Thymus (tissue), 14 donors: ENCODE measurements at places on chromosomes 2 and 18. TPM values are rescaled to one million over a fixed set of nuclear protein-coding genes. Genes with fewer than 3 reads are reported as not detected.

- no peak overlapping the region for H3K4me3 ChIP-seq
- DNase-seq, result no peak
- no peak overlapping the region for H3K27ac ChIP-seq
- no peaks in the 10 kb centered on the region for H3K27me3 ChIP-seq
- H3K4me1 ChIP-seq, result no peaks in the 10 kb centered on the region
Measured at GRCh38 chr2:152055366-152056108, 43.3 kb downstream of the CACNB4 start.

DNA sequence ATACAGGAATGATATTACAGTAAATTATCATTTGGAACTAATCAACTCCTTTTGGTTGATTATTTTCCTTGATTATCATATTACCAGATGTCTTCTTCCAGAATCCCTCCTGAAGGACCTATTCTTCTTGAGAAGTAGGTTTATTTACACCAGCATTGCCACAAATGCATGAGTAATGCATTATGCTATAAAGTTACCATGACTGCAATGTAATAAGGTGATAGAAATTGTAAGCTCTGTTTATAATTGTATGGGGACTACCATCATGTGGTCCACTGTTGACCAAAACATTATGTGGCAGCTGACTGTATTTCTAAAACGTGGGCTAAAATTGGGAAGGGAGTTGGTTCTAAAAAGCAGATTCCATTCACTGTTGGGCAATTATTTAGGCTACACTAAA, 602.2 kb downstream of the NYAP2 start:
- DNase-seq, result no peak
- H3K4me1 ChIP-seq, result no peaks in the 10 kb centered on the region

The UGT1A7 gene
- 0.11 TPM for polyA plus RNA-seq

The C2orf66 gene
- polyA plus RNA-seq, result 0.41 TPM

DNA sequence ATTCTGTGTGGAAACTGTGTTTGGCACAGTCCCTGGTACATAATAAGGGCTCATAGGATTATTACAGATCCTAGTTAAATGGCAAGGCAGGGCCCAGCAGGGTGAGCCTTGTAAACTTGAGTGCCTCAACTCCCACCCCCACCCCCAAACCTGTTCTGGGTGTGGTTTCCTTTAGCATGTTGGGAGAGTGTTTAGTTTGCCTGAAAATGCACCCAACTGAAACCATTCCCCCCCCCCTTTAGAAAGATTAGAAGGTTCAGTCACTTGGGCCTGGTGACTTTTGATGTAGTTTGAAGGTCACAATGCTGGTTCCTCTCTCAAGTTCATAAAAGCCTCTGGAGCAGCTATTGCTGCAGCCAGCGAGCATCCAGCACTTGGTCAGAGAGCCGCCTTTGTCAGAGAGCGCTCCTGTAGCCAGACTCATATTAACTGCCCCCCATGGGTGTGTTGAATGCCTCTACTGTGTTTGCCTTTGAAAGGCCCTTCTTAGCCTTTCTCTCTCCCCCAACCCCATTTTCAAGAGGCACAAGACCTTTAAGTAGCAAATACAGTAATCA, 113.7 kb downstream of the SPTBN1 start:
- H3K36me3 ChIP-seq, result no peaks in the 10 kb centered on the region
- H3K27ac ChIP-seq, result peak overlapping the region; percentile 91
- DNase-seq, result no peak
- H3K27me3 ChIP-seq, result no peaks in the 10 kb centered on the region

DNA sequence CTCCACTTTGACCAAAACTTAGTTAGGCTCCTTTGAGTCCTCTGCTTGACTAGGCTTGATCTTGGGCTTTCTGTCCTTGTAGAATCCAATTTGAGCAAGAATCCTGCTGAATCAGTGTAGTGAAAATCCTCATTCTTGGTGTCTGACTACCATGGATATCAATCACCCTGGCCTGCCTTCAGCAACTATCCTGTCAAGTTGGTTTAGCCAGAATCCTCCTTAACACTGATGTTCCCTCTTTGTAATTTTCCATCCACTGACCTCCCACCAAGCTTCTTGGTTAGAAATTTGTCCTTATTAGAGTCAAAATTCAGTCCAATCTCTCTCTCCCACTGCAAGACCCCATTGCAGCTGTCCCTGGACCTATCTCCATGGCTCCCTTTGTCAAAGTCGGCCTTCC, 494 bp upstream of the RBM45 start:
- H3K27me3 ChIP-seq, result no peaks in the 10 kb centered on the region
- peaks cover 3% of the 10 kb centered on the region for H3K36me3 ChIP-seq
- peaks cover 2% of the 10 kb centered on the region for H3K4me1 ChIP-seq

- H3K36me3 ChIP-seq, result no peaks in the 10 kb centered on the region
- peaks cover 6% of the 10 kb centered on the region for H3K4me1 ChIP-seq
- H3K27ac ChIP-seq, result peak overlapping the region; percentile 5
- H3K27me3 ChIP-seq, result no peaks in the 10 kb centered on the region
Measured at GRCh38 chr2:25524507-25524906, 148.9 kb downstream of the DTNB start.

The REEP1 gene
- 1.3 TPM for polyA plus RNA-seq

DNA sequence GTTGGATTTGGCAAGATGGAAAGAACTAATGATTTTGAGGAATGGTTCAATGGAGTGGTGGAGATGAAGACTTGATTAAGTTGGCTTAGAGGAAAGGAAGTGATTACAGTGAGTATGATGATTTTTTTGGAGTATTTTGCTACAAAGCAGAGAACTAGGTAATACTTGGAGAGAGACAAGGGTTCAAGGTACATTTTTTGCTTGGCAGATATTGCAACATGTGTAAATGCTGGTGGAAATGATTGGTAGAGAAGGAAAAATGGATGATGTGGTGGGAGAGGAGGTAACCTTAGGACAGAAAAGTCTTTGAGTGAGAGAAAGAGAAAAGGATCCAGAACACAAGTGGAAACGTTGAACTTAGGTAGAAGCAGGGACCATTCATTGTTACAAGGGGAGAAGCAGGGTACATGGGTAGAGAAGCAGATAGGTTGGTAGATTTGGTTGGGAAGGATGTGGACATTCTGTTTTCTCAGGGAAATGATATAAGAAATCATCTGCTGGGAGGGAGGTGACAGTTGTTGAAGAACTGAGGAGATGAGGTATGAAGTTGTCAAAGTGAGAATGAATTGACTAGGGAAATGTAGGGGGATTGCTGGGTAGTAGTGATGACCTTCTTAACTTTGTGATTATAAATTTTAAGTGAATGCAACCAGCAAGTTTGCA, 6.5 kb downstream of the EHBP1 start:
- H3K27ac ChIP-seq, result no peak overlapping the region
- DNase-seq, result no peak
- no peaks in the 10 kb centered on the region for H3K4me1 ChIP-seq
- no peaks in the 10 kb centered on the region for H3K27me3 ChIP-seq

DNA sequence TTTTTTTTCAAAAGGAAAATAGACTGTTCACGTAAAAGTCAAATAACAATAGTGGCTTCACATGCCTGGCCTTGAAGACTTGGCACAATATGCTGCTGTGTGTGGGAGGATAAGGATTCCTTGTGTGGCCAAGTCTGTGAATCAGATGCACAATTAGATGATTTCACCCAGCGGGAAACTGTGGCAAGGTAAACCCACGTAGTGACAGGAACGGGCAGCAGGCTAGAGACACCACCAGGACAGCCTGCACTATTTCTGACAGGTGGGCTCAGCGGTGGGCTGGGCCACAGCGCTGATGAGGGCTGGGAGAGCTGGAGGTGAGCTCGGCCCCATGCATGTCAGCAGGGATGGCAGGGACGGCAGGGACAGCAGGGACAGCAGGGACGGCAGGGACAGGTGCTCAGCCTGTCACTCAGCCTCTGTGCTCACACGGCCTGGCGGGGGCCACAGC, 21.6 kb downstream of the SNORC start:
- DNase-seq, result no peak
- peaks cover 7% of the 10 kb centered on the region for H3K27me3 ChIP-seq
- no peak overlapping the region for H3K27ac ChIP-seq
- no peaks in the 10 kb centered on the region for H3K4me1 ChIP-seq
- H3K4me3 ChIP-seq, result no peak overlapping the region

GRCh38 chr2:83594241-83595120, 864.6 kb downstream of the SUCLG1 start:
- H3K27ac ChIP-seq, result no peak overlapping the region
- no peaks in the 10 kb centered on the region for H3K4me1 ChIP-seq
- H3K27me3 ChIP-seq, result no peaks in the 10 kb centered on the region
- no peak for DNase-seq
- no peaks in the 10 kb centered on the region for H3K36me3 ChIP-seq
- H3K4me3 ChIP-seq, result no peak overlapping the region

DNA sequence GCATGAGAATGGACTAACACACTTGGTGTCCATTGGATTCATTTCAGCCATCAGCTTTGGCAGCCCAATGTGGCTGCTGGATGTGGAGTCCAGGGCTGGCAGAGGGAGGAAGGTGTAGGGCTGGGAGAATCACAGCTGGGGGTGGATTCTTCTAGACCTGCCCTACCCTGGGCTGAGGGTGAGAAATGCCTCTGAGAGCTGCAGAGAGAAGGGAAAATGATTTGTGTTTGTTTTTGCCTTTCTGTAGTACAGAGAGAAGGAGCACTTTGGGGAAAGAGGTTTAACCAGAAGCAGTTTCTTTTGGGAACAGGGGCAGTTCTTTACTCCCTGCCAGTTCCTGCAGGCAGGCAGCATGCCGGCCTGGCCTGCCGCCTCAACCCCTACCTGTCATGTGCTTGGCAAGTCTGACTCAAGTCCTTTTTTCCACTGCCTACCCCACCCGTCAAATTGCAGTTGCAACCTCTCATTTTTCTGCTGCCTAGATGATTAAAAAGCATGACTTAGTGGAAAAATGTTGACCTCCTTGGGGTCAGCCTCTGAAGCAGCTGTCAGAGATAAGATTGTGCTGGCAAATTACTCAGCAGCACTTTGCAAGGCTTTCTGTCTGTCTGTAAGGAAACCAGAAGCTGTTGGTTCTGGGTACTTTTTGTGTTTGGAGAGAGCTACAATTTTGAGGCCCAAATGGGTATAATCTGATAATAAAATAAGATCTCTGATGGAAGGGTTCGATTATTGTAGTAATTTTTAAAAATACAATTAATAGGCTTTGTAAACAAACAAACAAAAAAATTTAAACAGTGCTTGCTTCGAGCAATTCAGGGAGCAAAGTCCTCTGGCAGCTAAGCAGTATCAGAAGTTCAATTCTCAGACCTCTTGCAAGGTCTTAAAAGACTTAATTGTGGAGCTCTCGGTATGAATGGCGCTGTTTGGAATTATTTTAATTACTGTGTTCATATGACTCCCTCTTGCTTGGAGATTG, 21.7 kb downstream of the LBH start:
- DNase-seq, result no peak
- H3K4me1 ChIP-seq, result peaks cover 68% of the 10 kb centered on the region
- peak overlapping the region; percentile 55 for H3K27ac ChIP-seq
- H3K36me3 ChIP-seq, result peaks cover 66% of the 10 kb centered on the region
- H3K27me3 ChIP-seq, result no peaks in the 10 kb centered on the region

The RASGRP3 gene
- 8.2 TPM for polyA plus RNA-seq

The CCDC141 gene
- 0.84 TPM for polyA plus RNA-seq

DNA sequence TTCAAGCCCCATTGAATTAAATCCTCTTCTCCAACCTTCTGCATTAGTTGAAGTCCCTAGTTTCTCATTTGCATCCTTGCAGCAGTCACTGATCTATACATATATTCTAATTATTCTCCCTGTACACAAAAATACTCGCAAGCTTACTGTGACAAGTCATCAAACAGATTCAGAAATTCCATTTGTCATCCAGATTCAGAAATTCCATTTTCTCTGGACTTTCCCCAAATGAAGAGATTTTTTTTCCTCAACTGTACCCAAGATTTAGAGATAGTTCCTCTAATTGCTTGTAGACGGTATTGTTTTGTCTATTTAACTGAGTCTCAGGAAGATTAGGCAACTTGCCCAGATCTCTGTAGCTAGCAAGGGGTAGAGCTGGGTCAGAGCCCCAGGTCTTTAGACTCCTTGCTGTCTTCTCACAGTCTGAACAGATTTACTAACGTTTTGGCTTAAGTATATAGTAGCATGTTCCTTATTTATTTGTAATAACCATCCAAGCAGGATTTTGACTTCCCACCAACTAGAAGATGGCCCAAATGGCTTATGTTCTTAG, 34.2 kb downstream of the RAB12 start:
- H3K27ac ChIP-seq, result no peak overlapping the region
- no peaks in the 10 kb centered on the region for H3K27me3 ChIP-seq
- no peaks in the 10 kb centered on the region for H3K4me1 ChIP-seq
- no peak for DNase-seq
- H3K36me3 ChIP-seq, result peaks cover 11% of the 10 kb centered on the region

The PAX8 gene
- polyA plus RNA-seq, result 0.41 TPM

The GALNT1 gene
- polyA plus RNA-seq, result 24.6 TPM

DNA sequence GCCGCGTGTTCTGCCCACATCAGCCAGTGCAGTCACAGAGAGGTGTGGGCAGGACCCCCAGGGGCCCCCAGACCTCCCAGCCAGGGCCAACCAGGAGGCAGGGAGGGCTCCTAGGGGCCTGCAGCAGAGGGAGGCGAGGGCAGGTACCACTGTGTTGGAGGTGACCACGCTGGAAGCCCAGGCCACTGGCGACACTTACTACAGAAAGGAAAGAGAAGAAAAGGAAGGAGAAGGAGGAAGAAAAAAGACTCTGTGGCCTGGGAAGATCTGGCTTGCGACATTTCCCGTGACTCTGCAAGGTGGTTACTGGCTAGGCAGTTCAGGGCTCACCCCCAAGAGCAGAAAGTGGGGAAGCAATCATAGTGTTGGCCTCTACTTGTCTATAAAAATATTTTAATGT, 98.1 kb upstream of the BCL2L11 start:
- H3K27ac ChIP-seq, result no peak overlapping the region
- H3K36me3 ChIP-seq, result no peaks in the 10 kb centered on the region
- H3K4me1 ChIP-seq, result no peaks in the 10 kb centered on the region
- no peak overlapping the region for H3K4me3 ChIP-seq
- no peaks in the 10 kb centered on the region for H3K27me3 ChIP-seq
- DNase-seq, result no peak

The PCARE gene
- 0.02 TPM for polyA plus RNA-seq

GRCh38 chr2:41706286-41706685, 341.5 kb upstream of the PKDCC start:
- no peaks in the 10 kb centered on the region for H3K4me1 ChIP-seq
- no peak for DNase-seq
- H3K36me3 ChIP-seq, result no peaks in the 10 kb centered on the region

GRCh38 chr18:35810520-35810919, 162.0 kb upstream of the RMP24 start:
- H3K36me3 ChIP-seq, result no peaks in the 10 kb centered on the region
- no peaks in the 10 kb centered on the region for H3K4me1 ChIP-seq
- no peak overlapping the region for H3K4me3 ChIP-seq
- no peak for DNase-seq

The LOXHD1 gene
- 0.09 TPM for polyA plus RNA-seq

DNA sequence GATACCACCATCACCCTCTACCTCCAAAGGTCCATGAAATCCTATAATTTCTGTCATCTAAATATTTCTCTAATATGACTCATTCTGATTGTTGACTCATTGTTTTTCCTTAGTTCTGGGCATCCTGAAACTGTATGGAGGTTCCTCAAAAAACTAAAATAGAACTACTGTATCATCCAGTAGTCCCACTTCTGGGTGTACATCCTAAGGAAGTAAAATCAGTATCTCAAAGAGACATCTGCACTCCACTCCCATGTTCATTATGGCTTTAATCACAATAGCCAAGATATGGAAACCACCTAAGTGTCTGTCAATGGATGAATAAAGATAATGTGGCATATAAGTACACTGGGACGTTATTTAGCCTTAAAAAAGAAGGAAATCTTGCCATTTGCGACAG, 125.8 kb upstream of the MYO3B start:
- H3K4me1 ChIP-seq, result no peaks in the 10 kb centered on the region
- DNase-seq, result no peak
- H3K36me3 ChIP-seq, result no peaks in the 10 kb centered on the region
- H3K4me3 ChIP-seq, result no peak overlapping the region
- H3K27ac ChIP-seq, result no peak overlapping the region
- no peaks in the 10 kb centered on the region for H3K27me3 ChIP-seq

The NFU1 gene
- polyA plus RNA-seq, result 77.2 TPM

GRCh38 chr2:62304429-62305417, 108.8 kb downstream of the B3GNT2 start:
- no peaks in the 10 kb centered on the region for H3K27me3 ChIP-seq
- no peaks in the 10 kb centered on the region for H3K36me3 ChIP-seq
- no peak overlapping the region for H3K4me3 ChIP-seq
- H3K4me1 ChIP-seq, result peaks cover 69% of the 10 kb centered on the region
- H3K27ac ChIP-seq, result peak overlapping the region; percentile 74
